ENCODE measurements at places on chromosomes 3 and 15.

DNA sequence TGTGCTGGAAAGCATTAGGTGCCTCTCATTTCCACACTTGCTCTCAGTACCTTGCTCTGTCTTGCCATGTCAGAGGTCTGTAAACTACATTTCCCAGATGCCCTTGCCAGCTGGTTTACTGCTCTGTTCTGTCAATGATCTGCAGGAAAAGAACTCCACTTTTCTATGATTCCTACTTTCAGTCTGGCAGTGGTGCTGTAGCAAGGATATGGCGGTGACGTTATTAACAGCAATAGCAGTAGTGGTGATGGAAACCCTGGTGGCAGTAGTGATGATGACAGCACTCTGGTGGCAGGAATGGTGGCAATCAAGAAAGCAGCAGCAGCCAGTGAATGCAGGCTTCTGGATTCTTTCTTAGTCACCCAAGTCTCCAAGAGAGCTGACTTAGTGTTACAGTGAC lies 665.2 kb downstream of the DIPK2A start:
- DNase-seq = no peak

DNA sequence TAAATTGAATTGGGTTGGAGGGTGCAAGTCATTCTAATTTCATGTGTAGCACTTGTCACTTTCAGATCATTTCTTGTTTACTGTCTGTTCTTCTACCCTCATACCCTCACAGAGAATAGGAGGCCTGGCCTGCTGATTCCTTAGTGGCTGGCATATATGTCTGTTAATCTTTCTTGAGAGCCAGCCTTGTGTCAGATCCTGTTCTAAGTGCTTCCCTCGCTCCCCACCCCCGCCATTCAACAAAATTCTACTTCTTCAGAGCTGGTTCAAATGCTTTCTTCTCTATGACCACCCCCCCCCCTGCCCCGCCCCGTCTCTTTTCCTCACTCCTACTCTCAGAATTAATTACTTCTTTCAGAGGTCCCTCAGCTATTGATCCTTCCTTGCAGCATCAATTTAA lies 1.5 kb upstream of the U2SURP start:
- no peak for DNase-seq

DNA sequence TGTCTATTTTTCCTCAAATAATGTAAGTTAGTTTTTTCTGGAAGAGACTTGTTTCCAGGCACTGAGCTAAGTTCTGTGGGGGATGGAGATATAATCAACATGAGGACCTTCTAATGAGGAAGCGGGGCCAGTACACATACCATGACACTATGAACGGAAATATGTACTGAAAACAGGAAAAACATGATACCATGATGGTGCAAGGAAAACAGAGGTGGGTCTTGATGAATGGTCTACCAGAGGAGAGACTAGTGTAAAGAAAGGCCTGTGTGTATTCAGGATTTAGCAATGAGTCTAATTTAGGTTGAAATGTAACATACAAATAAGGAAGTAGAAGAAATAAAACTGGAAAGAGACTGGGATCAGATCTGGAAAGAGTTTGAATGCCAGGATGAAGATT lies 38.9 kb upstream of the TPRG1 start:
- no peak for DNase-seq

- DNase-seq = no peak
These were observed 165.4 kb downstream of the UACA start for GRCh38 chr15:70597945-70598344.

All from choroid plexus epithelial cell (primary cell).